A549 treated with DMSO at 1 μM for 4 hours (cell line): ENCODE measurements at places on chromosomes 5 and 9. TPM values are rescaled to one million over a fixed set of nuclear protein-coding genes. Genes with fewer than 3 reads are reported as not detected.

Gene CSF2
- total RNA-seq = 0.49 to 1.2 TPM (median 0.52 TPM) in 5 replicates

Gene TRAF1
- 4.1 to 12.0 TPM (median 7.0 TPM) in 5 replicates for total RNA-seq

Gene QRFP
- not detected in 5 replicates for total RNA-seq

Gene SLC25A2
- not detected in 5 replicates for total RNA-seq

Gene FGF18
- 0.30 to 0.71 TPM (median 0.34 TPM) in 5 replicates for total RNA-seq

Gene IRX1
- total RNA-seq = not detected in 5 replicates
